ENCODE measurements at places on chromosomes 12 and 14.
A peak's percentile ranks its signal among the peaks of the same experiment; 100 is the strongest.

GRCh38 chr14:51513281-51513680 lies 138.4 kb upstream of the FRMD6 start:
- no peak for DNase-seq

GRCh38 chr12:129481921-129482320 lies 421.9 kb downstream of the TMEM132D start:
- no peak for DNase-seq

- DNase-seq, result no peak
Measured at GRCh38 chr12:129610601-129611120, 293.2 kb downstream of the TMEM132D start.

DNA sequence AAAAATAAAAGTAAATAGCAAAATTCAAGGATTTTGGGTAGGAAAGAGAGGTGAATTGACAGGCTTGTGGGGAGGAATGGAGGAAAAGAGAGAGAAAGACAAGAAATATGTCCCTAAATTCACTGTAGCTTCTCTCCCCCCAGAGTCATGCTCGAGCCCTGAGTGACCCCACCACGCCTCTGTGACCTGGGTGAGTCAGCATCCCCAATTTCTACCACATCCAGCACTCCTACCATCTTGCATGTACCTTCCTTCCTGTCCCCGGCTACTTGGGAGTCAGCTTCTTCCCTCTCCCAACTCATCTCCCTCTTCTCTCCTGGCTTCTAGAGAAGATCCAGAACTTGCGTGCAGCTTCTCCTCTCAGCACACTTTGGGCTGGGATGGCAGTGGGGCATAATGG lies 9.8 kb downstream of the ZNF219 start:
- no peak for DNase-seq

- DNase-seq, result peak; percentile 59
Measured at GRCh38 chr14:45038865-45039264, 45.1 kb upstream of the PRPF39 start.

DNA sequence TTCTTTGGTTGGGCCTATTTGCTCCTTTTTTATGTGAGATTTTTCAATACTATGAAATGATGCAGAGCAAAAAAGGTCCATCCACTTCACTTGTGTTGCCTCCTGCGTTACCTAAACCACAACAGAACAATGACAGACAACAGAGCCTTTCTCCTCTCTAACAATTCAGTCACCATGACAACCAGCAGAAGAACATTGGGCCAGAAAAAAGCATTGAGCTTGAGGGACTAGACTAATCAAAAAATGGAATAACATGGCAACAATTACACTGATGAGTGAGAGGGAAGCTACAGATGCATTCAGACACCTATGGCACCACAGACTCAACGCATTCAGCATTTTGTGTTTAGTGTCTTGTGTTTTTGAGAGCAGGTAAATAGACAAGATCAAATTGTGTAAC lies 44.6 kb upstream of the PTCSC3 start:
- peak; percentile 68 for DNase-seq

- DNase-seq, result no peak
Measured at GRCh38 chr12:58184212-58184611, 242.8 kb downstream of the ATP23 start.

DNA sequence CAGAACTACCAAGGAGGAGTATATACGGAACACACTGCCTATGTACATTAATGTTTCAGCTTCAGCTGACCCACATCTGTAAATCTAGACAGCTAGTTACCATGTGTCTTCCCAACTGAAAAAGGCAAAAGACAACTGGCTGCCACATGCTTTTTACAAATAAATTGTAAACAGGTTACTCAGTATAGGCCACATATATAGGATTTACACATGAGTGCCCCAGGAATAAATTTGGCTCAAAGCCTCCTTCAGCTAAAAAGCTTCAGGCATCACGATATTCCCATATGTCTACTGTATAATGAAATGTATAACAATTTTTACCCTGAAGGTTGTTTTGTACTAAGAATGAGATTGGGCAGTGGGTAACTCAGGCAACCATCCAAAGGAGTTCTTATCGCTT lies 175.9 kb upstream of the BMP4 start:
- DNase-seq, result no peak

- DNase-seq, result no peak
Measured at GRCh38 chr12:90627180-90627896, 327.6 kb downstream of the CCER1 start.

DNA sequence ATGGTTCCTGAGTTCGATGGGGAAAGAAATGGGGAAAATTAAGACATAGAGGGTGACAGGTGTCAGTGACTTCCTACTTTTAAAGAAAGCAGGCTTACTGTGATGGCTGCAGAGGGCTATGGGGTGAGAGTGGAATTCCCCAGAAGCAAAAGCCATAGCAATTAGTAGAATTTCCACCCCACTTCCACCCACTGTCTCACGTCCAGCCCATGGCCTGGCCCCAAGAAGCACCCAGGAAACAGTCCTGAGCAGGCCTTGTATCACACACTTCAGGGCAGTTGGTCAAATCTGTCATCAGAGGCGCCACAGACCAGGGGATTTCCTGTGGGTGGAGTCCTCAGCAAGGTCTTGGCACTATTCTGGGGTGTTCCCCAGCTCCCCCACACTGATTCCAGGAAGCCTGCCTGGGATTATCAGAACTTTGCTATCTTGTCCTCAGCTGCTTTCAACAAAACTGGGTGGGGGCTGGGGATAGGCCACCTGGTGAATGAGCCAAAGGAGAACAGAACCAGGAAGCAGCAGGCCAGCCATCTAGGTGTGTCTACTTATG lies 120.1 kb upstream of the CCND2 start:
- DNase-seq, result peak; percentile 24

DNA sequence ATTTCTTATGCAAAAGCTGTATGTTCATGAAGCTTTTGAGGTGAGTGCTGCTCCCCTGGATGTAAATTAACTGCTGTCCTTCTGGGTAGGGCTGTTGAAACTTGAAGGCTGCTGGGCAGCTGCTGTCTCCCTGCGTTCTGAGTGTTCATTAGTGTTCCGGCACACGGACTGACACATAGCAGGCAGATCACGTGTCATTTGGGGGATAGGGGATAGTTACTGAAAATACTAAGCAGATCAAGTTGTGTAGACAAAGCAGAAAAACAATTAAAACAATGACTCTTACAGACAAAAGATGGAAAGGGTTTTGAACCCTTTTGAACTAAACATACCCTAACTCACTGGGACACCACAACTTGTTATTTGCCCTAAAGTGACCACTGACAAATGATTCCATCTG lies 82.5 kb downstream of the PRICKLE1 start:
- no peak for DNase-seq

All from mesendoderm (in vitro differentiated cells).